ENCODE measurements at places on chromosomes 12 and 14.
A peak's percentile ranks its signal among the peaks of the same experiment; 100 is the strongest.

DNA sequence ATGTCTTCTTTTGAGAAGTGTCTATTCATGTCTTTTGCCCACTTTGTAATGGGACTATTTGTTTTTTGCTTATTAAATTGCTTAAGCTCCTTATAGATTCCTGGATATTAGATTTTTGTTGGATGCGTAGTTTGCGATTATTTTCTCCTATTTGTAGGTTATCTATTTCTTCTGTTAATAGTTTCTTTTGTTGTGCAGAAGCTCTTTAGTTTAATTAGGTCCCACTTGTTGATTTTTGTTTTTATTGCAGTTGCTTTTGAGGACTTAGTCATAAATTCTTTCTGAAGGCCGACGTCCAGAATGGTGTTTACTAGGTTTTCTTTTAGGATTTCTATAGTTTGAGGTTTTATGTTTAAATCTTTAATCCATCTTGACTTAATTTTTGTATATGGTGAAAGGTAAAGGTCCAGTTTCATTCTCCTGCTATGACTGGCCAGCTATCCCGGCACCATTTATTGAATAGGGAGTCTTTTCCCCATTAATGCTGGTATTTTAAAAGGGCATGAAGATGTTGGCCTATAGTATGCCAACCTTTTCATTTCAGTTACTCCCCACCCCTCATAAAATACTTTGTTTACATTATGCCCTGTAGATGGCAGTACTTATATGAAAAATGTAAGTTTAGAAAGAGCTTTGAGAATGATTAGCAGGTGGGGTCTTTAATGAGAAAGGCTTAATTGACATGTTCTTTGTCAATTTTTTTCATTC is 62.9 kb upstream of the PSMA6 start:
- DNase-seq: no peak

- DNase-seq: peak; percentile 67
Measured at GRCh38 chr12:40105515-40106201, at the start of gene SLC2A13. TSS of gene SLC2A13 (minus strand) at chr12:40106081. CDS start at chr12:40105808, 273 bp downstream.

GRCh38 chr12:59928416-59928815 is 332.6 kb downstream of the SLC16A7 start:
- DNase-seq: no peak

- no peak for DNase-seq
Measured at GRCh38 chr12:119139448-119139847, 39.3 kb upstream of the HSPB8 start.

DNA sequence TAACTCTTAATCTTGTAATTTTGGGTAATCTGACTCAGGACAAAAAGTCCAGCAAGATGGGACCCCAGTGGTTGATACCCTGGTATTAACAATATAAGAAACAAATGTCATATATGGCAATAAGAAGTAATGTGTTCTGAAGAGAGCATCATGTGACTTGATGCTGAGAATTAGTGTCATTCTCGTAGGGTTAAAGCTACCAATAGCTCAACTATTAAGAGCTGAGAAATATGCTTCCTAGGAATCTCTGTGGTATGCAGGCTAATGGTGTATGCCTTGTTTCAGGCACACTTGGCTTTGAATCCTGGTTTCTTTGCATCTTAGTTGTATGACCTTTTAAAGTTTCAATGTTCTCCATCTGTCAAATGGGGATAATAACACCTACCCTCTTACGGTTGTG is 9.1 kb downstream of the MYRFL start:
- DNase-seq: no peak

GRCh38 chr12:89750389-89751351 is 42.0 kb upstream of the ATP2B1 start:
- DNase-seq: no peak

DNA sequence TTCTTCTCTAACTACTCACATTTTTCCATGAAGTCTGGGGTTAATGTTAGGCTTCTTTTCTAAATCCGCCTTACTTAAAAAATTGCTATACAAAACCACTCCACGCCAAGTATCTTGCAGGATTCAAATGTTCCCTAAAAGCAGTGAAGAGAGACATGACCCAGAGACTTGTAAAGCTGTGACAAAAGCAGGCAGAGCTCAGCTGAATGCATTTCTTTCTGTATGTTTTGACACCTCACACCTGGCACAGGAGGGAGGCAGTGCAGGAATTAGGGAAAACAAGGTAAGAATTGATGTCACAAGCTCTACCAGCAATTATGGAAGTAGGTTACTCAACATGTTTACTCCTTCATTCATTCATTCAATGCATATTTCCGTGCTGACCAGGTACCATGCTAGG is 295.0 kb downstream of the RPAP3 start:
- DNase-seq: no peak

GRCh38 chr12:107441665-107442300 is 243.8 kb upstream of the PWP1 start:
- no peak for DNase-seq

GRCh38 chr12:53667080-53667479 is 8.8 kb downstream of the ATP5MC2 start:
- DNase-seq: no peak

GRCh38 chr12:61490526-61491498 is 769.4 kb upstream of the USP15 start:
- DNase-seq: no peak

DNA sequence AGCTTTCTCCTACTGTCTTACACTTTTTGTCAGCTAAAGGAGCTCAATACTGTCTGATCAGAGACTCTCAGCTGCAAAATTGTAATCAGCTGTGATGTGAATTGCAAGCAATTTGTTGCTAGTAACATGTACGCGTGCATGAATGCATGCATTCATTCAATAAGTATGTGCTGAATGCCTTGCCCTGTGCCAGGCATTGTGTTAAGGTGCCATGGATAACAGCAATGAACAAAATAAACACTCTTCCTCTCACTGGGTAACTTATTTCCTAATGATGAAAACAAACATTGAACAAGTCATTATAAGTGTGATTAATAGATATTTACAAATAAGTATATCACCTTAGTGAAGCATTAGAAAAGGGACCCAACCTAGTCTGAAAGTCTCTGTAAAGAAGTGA is 163.2 kb upstream of the ARID2 start:
- no peak for DNase-seq

DNA sequence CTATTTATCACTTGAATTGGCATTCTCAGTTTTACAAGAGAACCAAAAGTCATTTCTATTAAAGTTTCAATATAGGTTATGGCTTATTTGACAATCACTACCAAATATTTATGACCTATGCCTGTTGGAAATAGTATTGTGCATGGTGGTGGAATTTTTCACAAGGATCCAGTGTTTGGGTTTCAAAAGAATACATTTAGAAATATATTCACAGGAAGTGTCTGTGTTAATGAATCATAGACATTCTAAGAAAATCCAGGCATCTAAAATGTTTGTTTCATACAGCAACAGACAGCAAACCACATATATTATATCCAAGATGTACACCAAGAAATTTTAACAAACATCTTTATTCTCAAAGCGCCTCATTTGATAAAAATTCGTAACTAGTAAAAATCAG is 92.7 kb downstream of the MED13L start:
- no peak for DNase-seq

- DNase-seq: no peak
Measured at GRCh38 chr12:104507672-104508071, 50.9 kb downstream of the CHST11 start.

GRCh38 chr12:116319233-116319897 is 41.9 kb upstream of the MED13L start:
- no peak for DNase-seq

DNA sequence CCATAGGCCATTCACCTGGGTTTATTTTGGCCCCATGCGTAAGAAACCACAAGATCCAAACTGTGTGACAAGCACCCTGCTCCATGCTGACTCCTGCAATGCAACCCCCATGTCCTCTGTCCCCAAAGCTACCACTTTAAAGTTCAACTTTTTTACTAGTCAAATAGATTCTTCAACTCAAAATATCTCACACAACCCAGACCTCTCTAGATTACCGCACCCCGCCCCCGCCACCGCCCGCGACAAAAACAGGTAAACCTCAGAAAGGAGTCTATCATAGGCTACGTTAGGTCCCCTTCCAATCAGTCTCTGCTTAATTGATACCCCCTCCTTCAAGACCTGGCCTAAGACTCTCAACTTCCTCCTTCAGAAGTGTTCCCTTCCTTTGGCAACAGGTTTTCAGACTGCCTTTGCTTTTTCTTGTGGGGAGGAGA is 2.2 kb downstream of the ZFP36L1 start:
- DNase-seq: no peak

- no peak for DNase-seq
Measured at GRCh38 chr14:92463141-92463540, 50.4 kb upstream of the RIN3 start.

- DNase-seq: no peak
Measured at GRCh38 chr12:11780521-11781101, 131.1 kb downstream of the ETV6 start.

DNA sequence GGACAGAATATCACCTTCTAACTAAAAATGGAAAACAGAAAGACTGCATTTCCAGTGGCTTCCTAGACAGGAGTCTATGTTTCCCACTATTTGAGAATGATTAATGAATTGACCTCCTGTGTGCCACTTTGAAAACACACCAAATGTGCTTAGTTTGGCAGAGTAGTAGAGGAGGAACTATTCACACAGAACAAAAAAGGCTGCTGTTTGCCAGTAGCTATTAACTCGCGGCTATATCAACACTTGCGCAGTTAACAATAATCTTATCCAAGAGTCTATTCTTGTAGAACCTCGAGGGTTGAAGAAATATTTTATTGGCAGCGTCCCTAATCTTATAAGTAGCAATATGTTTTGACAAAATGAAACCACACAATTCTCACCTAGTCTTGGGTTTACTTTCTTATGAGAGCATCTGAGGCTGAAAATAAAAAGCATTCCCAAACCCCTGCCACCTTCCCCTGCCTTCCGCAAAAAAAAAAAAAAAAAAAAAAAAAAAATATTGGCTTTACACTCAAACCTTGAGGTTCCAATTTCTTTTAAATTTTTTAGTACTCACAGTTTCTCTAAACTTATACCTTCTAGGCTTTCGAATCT is 127.3 kb upstream of the FLRT2 start:
- no peak for DNase-seq

DNA sequence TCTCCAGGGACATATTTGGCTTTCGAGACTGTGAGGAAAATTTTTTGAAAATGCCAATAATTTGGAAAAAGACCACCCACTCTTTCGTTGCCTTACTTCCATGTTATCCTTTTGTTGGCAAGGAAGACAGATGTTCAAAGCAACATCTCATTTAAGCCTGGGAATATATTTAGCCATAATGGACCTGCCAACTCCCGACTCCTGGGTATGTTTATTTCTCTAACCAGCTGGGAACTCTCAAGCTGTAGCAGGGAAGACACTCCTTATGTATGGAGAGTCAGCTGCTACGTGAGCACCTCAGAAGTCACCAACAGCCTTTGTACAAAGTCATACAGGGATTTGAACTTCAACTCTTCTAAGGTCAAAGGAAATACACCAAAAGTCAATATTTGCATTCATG is 96.5 kb upstream of the DAAM1 start:
- no peak for DNase-seq

- DNase-seq: peak; percentile 74
Measured at GRCh38 chr12:40622246-40622838, 69.9 kb upstream of the CNTN1 start.

GRCh38 chr12:131774576-131775391 is 53.4 kb upstream of the MMP17 start:
- DNase-seq: no peak

DNA sequence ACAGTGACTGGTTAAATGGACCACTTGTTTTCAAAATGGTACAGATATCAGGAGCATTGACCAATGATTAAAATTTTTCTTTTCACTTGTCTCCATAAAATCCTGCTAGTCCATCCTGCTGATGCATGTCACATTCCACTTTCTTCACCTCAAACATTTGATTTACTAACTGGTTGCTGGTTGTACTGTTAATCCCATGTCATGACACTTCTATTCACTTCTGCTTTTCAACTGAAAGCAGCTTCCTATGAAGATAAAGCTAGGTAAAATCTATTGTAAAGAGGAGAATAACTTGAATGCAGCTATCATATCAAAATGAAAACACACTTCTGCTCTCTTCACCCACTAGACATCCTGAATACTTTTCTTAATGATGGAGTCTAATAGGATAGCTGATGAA is 149.6 kb upstream of the OTX2 start:
- DNase-seq: no peak

DNA sequence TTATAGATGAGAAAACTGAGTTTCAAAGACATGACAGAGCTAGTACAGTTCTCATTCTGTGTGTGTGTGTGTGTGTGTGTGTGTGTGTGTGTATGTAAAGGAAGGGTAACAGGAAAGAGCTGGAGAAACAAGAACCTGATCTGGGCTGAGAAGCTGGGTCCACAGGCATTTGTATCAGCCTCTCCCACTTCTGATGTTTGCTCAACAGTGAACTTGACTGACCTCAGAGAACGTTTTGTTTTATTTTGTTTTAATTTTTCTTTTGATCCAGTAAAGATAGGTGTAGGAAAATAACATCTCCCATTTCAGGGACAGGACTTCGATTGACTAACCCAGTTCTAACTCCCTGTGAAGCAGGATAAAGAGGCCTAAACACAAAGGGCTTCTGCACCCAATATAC is 85.4 kb downstream of the STXBP6 start:
- DNase-seq: no peak

Data from posterior cingulate gyrus (tissue), 11 donors.